ENCODE measurements at places on chromosomes 2 and 18.

- DNase-seq, result no peak
Measured at GRCh38 chr2:184602734-184603133, 4.4 kb downstream of the ZNF804A start.

DNA sequence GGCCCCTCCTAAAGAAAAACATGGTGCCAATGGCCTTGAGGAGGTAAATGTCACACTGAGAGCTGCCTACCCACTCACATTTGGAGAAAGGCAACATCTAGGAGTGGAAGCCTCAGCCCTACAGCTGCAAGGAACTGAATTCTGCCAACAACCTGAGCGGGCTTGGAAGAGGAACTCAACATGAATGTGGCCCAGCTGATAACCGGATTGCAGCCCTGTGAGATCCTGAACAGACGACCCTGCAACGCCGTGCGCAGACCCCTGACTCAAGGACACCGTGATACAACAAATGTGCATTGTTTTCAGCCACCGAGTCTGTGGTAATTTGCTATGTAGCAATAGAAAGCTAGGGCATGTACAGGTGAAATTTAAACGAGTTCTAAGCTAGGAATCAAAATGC lies 99.4 kb downstream of the MYOM1 start:
- DNase-seq, result no peak

GRCh38 chr2:1985571-1985970 lies 241.3 kb upstream of the PXDN start:
- no peak for DNase-seq

GRCh38 chr2:111142101-111142500 lies 21.4 kb downstream of the BCL2L11 start:
- no peak for DNase-seq

DNA sequence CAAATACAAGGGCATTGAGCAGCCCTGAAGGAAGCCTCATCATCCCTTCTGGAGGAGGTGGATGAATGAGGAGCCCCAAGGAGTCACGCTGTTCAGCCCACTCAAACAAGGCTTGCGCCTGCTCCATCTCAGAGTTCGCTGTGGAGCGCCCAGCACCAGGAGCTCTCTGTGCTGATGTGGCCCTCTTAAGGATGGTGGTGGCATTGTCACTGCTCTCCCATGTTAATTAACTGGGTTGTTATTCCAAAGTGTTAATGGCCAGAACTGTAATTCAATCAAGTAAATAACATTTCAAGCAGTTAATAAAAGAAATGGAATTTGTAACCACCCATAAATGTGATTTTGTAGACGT lies 726.0 kb upstream of the RAB6C start:
- DNase-seq, result no peak

GRCh38 chr2:223729781-223730180 lies 107.6 kb downstream of the AP1S3 start:
- no peak for DNase-seq

DNA sequence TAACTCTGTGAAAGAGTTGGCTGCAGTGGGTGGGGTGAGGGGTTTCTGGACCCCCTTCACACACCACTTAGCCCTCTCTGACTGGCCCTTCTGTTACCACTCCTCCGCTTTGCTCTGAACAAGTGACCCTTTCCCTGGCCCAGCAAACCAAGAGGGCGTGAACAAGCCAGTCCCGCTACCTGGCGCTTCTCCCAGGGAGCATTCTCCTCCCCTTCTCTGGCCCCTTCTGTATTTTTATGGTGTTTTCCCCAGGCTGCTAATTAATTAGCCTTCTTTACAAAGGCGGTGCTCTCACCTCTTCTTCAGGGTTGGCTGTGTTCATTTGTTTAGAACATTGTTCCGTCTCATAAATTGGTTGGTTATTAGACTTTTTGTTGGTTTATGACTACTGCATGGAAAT lies 180.1 kb downstream of the MGAT5 start:
- DNase-seq, result no peak

DNA sequence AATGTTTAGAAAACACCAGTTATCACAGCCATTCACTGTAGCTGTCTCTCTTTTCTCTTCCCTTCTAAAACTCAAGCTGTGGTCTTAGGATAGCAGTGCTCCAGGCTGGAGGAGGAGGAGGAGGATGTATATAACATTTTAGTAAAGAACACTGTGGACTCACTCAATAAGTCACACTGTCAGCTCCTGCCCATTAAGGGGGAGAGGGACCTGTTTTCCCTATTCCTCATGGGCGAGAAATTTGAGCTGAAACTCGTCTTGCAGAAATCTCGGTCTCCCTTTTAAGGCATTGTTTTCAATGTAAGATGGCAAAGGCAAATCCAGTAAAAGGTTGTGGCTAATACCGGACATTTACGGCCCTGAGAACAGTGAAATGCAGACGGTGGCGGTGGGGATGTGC lies 114.8 kb upstream of the ZNF236 start:
- no peak for DNase-seq

- no peak for DNase-seq
Measured at GRCh38 chr18:501406-501714, 859 bp upstream of the COLEC12 start.

GRCh38 chr18:1846640-1847039 lies 724.7 kb downstream of the METTL4 start:
- DNase-seq, result peak; percentile 2

DNA sequence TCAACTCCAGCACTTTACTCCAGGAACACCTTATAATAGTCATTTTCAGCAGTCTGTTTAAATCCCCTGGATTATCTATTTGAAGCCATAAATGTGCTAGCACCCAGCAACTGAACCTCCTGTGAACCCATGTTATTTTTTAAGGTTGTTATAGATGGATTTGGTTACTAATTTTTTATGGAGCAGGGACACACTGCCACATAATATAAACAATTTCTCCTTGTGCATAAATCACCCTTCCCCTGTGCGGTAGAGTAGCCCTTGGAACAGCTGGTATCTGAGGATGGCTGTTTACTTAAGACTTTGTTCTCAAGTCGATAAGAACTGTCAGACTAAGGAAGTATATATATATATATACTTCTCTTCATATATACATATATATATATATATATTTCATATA lies 367.4 kb downstream of the EPHA4 start:
- no peak for DNase-seq
